HCT116 (cell line): ENCODE measurements at places on chromosomes 13 and 19. TPM values are rescaled to one million over a fixed set of nuclear protein-coding genes. Genes with fewer than 3 reads are reported as not detected.

DNA sequence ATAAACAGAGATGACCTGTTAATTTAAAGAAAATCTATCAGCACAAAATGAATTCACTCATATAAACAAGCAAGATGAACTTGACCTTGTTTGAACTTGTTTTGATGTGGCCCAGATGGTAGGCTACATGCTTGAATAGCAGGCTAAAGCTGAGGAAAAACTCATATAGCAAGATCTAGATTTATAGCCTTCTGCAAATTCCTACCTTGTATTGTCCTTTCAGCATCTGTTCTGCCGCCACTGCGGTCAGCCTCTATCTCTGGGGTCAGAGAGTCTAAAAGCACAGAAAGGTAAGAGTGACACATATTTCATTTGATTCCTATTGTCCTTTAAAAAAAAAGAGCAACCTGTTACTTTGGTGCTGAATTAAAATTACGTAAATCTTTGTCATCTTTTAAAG is 392.1 kb downstream of the DACH1 start:
- no peaks in the 10 kb centered on the region for H3K27me3 ChIP-seq
- no peak overlapping the region for H3K27ac ChIP-seq
- H3K36me3 ChIP-seq = no peaks in the 10 kb centered on the region
- H3K4me3 ChIP-seq = no peak overlapping the region

GRCh38 chr19:40530091-40530901 is 46.4 kb upstream of the SHKBP1 start:
- H3K27me3 ChIP-seq = no peaks in the 10 kb centered on the region
- H3K36me3 ChIP-seq = no peaks in the 10 kb centered on the region
- peak overlapping the region; percentile 54; the same call in 1 of the 2 replicates for H3K27ac ChIP-seq
- peaks cover 29% of the 10 kb centered on the region for H3K4me1 ChIP-seq
- no peak for DNase-seq
- H3K4me3 ChIP-seq = peak overlapping the region; percentile 41

- no peak for DNase-seq
- H3K27ac ChIP-seq = no peak overlapping the region
- no peaks in the 10 kb centered on the region for H3K36me3 ChIP-seq
- no peaks in the 10 kb centered on the region for H3K27me3 ChIP-seq
- no peaks in the 10 kb centered on the region for H3K4me1 ChIP-seq
- no peak overlapping the region for H3K4me3 ChIP-seq
Observed at GRCh38 chr19:27674701-27675100, 1538.2 kb downstream of the UQCRFS1 start.

GRCh38 chr19:31883296-31883990 is 462.0 kb upstream of the ZNF507 start:
- DNase-seq = no peak
- H3K4me3 ChIP-seq = no peak overlapping the region
- no peaks in the 10 kb centered on the region for H3K27me3 ChIP-seq
- no peaks in the 10 kb centered on the region for H3K36me3 ChIP-seq
- H3K4me1 ChIP-seq = no peaks in the 10 kb centered on the region

GRCh38 chr13:72462726-72463125 is 264.7 kb downstream of the MZT1 start:
- DNase-seq = no peak
- no peaks in the 10 kb centered on the region for H3K4me1 ChIP-seq
- H3K27me3 ChIP-seq = no peaks in the 10 kb centered on the region
- H3K27ac ChIP-seq = no peak overlapping the region
- H3K36me3 ChIP-seq = no peaks in the 10 kb centered on the region
- no peak overlapping the region for H3K4me3 ChIP-seq

DNA sequence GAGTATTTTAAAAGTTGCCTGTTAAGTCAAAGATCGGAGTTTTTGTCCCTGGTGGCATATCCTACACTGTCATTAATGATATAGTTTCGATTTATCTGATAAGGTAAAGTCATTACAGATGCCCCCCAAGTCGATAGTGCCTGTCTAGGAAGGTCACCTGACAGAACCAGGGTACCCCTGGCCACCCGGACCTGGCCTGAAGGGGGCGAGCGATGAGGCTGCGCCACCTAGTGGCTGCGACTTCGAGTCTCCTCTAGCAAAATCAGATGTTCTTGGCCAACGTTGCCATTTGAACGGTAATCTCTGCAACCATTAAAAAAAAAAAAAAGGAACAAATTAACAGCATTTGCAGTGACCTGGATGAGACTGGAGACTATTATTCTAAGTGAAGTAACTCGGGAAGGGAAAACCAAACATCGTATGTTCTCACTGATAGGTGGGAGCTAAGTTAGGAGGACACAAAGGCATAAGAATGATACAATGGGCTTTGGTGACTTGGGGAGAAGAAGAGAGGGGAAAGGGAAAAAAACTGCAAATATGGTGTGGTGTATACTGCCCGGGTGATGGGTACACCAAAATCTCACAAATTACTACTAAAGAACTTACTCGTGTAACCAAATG is 565.1 kb downstream of the LIG4 start:
- H3K4me3 ChIP-seq = no peak overlapping the region
- peak; percentile 6 for DNase-seq
- no peaks in the 10 kb centered on the region for H3K4me1 ChIP-seq
- H3K27me3 ChIP-seq = no peaks in the 10 kb centered on the region
- no peak overlapping the region for H3K27ac ChIP-seq
- H3K36me3 ChIP-seq = no peaks in the 10 kb centered on the region

- H3K27ac ChIP-seq = no peak overlapping the region
- H3K4me3 ChIP-seq = no peak overlapping the region
- H3K27me3 ChIP-seq = no peaks in the 10 kb centered on the region
- H3K36me3 ChIP-seq = peaks cover 10% of the 10 kb centered on the region
Observed at GRCh38 chr19:55230329-55230728, 1.8 kb upstream of the TMEM86B start.

DNA sequence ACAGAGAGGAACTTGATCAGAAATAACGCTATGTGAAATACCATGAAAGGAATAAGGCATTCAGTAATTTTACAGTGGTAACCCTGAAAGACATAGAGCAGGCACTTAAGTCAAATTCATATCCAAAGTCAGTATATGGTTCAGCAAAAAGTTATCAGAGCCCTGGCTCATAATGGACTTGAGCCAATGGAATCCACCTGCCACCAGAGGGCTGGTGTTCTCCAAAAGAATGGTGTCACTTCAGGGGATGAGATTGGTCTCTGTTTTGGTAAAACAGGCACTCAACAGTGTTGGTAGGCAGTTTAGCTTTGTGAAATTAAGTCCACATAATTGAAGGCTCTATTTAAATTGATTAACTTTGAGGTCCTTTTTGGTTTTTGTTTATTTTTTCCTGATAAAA is 93.9 kb downstream of the LIG4 start:
- H3K4me1 ChIP-seq = no peaks in the 10 kb centered on the region
- H3K36me3 ChIP-seq = no peaks in the 10 kb centered on the region
- DNase-seq = no peak
- H3K27ac ChIP-seq = no peak overlapping the region
- no peaks in the 10 kb centered on the region for H3K27me3 ChIP-seq
- H3K4me3 ChIP-seq = no peak overlapping the region

DNA sequence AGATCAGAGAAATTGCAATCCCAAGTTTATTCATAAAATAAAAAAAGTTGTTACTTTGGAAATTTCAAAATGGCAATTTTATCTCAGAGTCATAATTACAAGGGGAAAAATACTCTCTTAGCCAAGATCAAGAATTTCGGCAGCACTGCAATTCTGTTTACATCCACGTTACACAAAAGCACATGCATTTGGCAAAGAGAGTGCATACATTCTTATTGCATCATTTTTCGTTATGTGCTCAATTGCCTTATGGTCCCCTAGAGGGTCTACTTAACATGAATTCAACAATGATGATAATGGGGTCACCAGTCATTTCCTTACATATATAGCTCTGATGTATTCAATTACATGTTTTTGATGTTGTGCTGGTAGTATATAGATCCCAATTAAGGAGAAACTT is 498.0 kb downstream of the DIAPH3 start:
- no peak for DNase-seq
- H3K27ac ChIP-seq = no peak overlapping the region
- no peaks in the 10 kb centered on the region for H3K4me1 ChIP-seq
- no peaks in the 10 kb centered on the region; the same call in 1 of the 2 replicates for H3K36me3 ChIP-seq
- H3K27me3 ChIP-seq = no peaks in the 10 kb centered on the region

GRCh38 chr13:112446347-112446861 is 70.2 kb downstream of the SPACA7 start:
- no peak overlapping the region for H3K4me3 ChIP-seq
- no peaks in the 10 kb centered on the region for H3K4me1 ChIP-seq
- H3K36me3 ChIP-seq = no peaks in the 10 kb centered on the region
- no peaks in the 10 kb centered on the region for H3K27me3 ChIP-seq
- DNase-seq = no peak
- H3K27ac ChIP-seq = no peak overlapping the region

DNA sequence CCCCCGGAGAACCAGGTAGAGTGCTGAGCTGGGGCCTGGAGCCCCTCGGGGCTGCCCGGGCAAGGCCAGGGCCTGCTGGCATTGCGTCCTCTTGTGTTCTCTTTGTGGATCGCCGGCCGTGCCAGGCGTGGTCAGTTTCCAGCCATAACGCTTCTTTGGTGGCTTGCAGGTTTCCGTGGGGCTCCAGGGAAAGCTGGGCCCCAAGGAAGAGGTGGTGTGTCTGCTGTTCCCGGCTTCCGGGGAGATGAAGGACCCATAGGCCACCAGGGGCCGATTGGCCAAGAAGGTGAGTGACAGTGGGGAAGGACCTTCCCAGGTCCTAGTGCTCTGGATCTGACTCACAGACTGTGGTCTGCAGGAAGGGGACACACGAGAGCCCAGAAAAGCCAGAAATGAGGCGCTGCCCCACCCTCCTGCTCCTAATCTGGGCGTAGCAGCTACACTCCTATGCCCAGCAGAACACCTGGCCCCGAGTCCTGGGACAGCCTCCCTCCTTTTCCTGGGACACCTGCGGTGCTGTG is 57.5 kb downstream of the RAB20 start:
- H3K27me3 ChIP-seq = no peaks in the 10 kb centered on the region
- no peaks in the 10 kb centered on the region for H3K36me3 ChIP-seq
- H3K4me3 ChIP-seq = no peak overlapping the region
- H3K4me1 ChIP-seq = peaks cover 29% of the 10 kb centered on the region

DNA sequence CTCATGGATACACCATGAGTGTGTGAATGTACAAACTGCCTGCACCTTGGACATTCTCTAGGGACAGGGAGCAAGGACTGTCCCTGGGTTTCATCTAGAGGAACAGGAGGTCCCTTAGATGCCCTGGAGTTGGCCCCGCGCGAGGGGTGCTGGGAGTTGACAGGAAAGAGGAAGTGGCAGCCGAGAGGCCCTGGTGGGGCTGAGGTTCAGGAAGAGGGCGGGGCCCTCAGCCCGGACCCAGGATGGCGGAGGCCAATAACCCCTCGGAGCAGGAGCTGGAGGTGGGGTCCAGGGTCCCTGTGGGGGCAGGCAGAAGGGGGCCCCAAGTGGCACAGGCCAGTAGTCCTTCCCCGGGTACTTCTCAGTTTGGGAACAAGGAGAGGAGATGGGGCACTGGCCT is 6.9 kb downstream of the PKN1 start:
- no peak overlapping the region for H3K4me3 ChIP-seq
- no peaks in the 10 kb centered on the region for H3K27me3 ChIP-seq
- no peak overlapping the region for H3K27ac ChIP-seq
- no peak for DNase-seq
- H3K4me1 ChIP-seq = peaks cover 5% of the 10 kb centered on the region

DNA sequence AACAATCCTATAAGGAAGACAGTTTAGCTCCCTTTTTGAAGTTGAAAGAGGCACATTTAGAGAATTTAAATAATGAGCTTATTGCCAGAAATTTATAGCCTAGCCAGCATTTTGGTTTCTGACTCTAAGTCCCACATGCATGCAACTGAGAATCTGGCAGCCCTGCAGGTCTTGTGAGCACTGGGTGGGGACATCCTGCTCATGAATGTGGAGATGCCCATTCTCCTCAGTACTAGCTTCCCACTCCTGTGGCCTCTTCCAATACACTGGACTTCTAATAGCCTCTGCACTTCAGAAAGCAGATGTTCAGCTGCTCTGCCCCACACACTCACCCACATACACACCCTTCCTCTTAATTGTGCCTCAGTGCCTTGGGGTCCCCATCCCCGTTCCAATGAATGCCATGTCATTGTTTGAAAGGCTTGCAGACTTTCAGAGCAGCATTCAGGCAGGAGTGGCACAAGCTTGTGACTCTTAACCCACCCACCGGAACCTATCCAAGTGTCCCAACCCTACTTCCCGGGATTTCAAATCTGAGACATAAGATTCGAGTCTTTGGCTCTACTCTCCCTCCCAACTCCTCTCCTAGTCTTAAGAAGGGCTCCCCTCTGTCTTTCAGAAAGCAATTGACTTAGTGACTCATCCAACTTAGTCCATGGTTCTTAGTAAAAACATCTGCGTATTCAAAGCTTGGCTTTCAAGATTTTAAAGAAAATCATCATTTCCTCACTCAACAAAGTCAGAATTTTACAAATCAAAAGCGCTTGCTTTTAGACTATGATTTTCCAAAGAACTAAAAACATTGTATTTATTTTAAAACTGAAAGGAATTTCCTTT is 80.0 kb upstream of the FREM2 start:
- DNase-seq = no peak
- H3K4me3 ChIP-seq = no peak overlapping the region
- no peaks in the 10 kb centered on the region for H3K36me3 ChIP-seq
- no peaks in the 10 kb centered on the region for H3K4me1 ChIP-seq

DNA sequence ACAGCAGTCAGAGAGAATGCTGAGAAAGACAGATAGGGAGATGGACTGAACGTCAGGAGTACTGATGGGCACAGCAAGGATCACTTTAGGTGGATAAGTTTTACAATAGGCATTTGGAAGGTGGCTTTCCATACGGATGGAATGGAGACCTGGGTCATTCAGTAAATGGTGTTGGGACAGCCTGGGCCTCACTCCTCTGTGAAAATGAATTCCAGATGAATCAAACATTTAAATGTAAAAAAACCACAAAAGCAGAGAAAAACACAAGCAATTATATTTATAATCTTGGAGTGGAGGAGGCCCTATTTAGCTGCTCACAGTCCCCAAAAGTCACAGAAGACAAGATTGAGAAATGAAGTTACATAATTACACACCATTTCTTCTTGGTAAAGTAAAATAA is 4.7 kb downstream of the IL17D start:
- no peak overlapping the region for H3K27ac ChIP-seq
- DNase-seq = no peak
- H3K4me1 ChIP-seq = peaks cover 1% of the 10 kb centered on the region; the same call in 1 of the 2 replicates
- H3K4me3 ChIP-seq = no peak overlapping the region

- no peaks in the 10 kb centered on the region for H3K27me3 ChIP-seq
- DNase-seq = no peak
- no peak overlapping the region for H3K4me3 ChIP-seq
- no peak overlapping the region for H3K27ac ChIP-seq
Observed at GRCh38 chr13:114286808-114287207, 5.4 kb downstream of the UPF3A start.

Gene TTC9B
- 1.7 TPM for total RNA-seq

Gene MAMSTR
- total RNA-seq = 1.3 TPM

Gene OPA3
- 11.1 TPM for total RNA-seq

Gene PROZ
- not detected for total RNA-seq

Gene NLRP11
- 0.86 TPM for total RNA-seq

Gene C19orf18
- total RNA-seq = not detected

Gene MBD3L2
- not detected for total RNA-seq
